ENCODE measurements at places on chromosomes 1 and 21.

DNA sequence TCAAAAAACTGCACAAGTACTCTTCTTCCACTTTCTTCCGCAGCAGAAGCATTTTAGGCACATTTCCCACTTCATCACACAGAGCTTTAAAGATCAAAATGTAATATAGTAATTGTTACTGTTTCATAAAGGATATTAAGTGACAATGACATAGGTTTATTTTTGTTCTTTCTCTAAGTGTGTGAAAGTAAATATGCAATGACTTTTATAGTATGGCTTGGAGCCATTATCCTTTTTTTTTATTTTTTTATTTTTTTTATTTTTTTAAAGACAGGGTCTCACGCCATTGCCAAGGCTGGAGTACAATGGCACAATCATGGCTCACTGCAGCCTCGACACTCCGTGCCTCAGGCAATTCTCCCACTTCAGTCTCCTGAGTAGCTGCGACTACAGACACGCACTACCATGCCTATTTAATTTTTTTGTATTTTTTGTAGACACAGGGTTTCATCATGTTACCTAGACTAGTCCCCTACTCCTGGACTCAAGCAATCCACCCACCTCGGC is 7.0 kb downstream of the TRIM33 start:
- DNase-seq = no peak

DNA sequence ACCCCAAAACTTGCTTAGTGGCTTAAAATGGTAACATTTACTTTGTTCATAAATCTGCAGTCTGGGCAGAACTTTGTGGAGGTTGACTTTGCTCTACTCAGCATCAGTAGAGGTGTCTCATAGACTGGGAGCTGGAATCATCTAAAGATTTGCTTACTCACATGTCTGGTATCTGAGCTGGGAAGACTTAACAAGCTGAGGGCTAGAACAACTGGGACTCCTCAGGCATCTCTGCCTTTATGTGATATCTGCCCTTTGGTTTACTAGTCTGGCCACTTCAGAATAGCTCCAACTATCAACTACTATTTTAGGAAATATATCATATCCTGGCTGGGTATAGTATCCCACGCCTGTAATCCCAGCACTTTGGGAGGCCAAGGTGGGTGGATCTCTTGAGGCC is 82.5 kb downstream of the C4BPA start:
- no peak for DNase-seq

- no peak for DNase-seq
Observed at GRCh38 chr21:14690886-14691285, 144.8 kb upstream of the SAMSN1 start.

DNA sequence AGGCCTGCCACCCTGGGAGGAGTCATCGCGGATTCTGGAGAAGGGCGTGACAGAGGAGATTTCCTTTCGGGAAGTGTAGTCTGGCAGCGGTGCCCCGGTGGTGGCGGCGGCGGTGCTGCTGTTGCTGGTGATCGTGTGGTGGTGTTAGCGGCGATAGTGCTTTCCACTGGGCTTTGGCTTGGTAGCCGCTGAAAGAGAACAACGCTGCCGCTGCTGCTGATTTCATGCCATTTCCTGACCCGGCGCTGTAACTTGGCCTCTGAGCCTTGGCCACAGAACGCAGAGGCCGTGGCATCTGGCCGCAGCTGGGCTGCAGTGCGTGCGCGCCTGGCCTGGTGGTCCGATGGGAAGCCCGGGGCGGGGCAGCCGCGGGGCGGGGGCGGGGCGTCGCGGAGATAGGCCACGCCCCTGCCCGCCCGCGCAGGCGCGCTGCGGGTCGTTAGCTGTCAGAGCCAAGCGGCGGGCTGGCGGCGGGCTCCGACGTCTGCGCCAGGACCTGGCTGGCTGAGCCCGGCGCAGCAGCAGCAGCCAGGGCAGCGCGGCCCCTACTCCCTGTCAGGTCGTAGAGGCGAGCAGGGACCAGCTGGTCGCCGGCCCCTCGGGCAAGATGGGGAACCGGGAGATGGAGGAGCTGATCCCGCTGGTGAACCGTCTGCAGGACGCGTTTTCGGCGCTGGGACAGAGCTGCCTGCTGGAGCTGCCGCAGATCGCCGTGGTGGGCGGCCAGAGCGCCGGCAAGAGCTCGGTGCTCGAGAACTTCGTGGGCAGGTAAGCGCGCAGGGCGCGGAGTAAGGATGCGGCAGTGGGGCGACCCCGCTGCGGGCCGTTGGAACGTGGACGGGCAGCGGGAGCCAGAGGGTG is at the start of gene DNM3:
DNM3 (plus strand) TSS at position 449 of the 861 bp plus-strand sequence; CDS start at position 608, 159 bp downstream.
- no peak for DNase-seq

- DNase-seq = no peak
Observed at GRCh38 chr1:64396817-64397216, 73.1 kb upstream of the CACHD1 start.

DNA sequence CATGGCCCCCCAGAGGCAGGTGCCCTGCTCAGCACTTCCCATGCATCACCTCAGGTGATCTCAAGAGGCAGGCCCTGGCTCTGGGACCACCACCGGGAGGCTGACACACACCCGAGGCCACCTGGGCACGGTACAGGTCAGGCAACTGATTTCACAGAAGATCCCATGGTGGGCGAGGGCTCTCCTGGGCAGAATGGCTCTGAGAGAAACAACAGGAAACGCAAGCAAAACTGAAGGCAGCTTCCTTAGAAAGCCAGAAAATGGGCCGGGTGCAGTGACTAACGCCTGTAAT is 11.4 kb upstream of the SKI start:
- no peak for DNase-seq

- DNase-seq = peak; percentile 44
Observed at GRCh38 chr1:67686267-67687197, 1.5 kb downstream of the GADD45A start.

DNA sequence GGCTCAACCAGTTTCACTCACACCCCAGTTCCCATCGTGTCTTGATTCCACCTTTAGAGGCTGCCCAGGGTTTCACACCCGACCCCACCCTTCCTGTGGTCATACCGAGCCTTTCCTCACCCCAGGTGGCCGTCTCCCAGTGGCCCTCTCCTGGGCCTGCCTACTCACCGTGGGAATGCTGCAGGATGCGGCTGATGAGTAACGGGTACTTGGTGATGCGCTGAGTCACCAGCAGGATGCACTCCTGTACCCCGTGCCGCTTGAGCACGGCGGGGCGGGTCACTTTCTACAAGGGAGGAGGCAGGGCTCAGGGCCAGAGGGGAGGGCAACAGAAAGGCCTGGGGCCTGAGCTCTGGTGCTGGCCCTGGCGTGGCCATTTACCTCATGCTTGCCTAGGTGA is 16.4 kb downstream of the ARHGEF2 start:
- DNase-seq = no peak

- peak; percentile 83 for DNase-seq
Observed at GRCh38 chr1:178659789-178660208, 65.2 kb upstream of the RALGPS2 start.

GRCh38 chr1:238370599-238370998 is 479.9 kb upstream of the ZP4 start:
- no peak for DNase-seq

DNA sequence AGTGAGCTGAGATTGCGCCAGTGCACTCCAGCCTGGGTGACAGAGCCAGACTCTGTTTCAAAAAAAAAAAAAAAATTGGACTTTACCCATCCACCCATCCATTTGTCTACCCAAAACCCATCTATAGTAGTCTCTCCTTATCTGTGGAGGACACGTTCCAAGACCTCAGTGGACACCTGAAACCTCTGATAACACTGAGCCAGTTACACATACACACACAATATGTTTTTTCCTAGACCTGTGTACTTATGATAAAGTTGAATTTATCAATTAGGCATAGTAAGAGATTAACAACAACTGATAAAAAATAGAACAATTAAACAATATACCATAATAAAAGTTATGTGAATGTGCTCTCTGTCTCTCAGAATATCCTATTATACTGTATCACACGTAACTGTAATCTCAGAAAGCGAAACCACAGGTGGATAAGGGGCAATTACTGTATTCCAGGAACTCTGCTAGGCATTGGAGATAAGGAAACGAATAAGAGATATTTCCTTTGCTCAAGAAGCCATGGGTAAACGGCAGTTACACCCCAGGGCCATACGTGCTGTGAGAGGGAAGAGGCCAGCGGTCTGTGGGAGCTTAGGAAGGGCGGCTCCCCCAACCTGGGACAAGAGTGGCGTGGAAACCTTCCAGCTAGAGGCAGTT is 84.2 kb upstream of the DISP3 start:
- DNase-seq = no peak

DNA sequence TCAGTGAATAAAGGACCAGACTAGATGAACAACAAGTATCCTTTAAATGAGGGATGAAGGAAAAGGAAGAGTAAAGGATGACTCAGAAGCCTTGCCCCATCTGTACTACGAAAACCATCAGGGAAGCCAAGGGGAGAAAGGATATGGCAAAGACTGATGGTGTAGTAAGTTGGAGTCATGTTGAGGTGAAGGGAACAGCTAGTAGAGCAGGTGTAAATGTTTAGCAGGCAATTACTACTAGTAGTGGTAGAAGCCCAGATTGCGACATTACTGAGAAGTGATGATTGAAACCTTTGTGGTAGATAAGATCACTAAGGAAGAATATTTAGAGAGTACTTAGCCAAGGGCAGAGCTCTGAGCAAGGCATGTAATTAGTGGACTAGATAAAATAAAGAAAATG is 84.0 kb downstream of the PHTF1 start:
- no peak for DNase-seq

GRCh38 chr1:235513495-235514366 is 9.5 kb upstream of the B3GALNT2 start:
- DNase-seq = no peak

DNA sequence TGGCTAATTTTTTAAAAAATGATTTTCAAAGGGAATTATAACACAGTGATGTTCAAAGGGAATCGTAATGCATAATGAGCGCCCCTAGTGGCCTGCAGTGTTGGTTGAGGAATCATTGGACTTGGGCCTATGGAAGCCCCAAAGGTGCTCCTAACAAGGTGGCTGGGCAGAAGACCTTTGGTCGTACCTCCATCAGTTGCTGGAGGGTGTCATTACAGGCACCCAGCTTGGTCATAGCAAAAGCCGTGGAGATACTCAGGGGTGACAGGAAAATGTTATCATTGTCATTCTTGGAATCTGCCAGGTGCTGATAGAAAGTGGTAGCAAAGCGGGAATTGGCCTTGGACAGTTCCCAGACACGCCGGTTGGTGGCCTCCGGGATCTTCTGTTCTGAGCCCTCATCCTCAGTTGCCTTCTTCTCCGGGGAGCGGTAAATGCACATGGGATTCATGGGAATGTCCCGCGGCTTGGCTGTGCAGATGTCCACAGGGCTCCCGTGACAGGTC is 2.7 kb downstream of the SERPINC1 start:
- no peak for DNase-seq

DNA sequence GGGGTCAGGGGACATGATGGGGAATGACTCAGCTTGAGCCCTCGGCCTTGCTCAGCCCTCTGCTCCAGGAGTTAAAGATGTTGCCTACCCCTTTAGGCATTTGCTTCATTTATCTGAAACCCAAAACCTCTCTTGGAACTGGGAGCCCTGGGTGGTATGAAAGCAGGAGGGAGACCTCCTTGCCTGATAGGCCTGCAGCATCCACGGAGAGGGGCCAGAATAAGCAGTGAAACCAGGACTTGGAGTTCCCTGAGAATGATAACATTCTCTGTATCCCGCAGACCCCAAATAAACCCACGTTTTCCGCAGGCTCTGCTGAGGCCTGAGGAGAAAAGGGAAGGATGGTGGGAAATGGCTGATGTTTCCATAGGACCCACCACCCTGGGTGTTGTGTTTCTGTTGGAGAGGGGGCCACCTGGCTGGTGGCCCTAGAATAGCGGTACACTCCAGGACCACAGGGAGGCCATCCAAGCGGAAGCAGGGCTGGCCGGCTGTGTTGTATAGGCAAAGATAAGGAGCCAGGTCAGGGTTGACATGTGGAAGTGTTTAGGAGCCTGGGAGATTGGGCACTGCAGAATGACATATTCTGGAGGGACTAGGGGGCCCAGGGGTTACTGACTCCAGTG is 77.4 kb downstream of the FOXD2 start:
- DNase-seq = no peak

DNA sequence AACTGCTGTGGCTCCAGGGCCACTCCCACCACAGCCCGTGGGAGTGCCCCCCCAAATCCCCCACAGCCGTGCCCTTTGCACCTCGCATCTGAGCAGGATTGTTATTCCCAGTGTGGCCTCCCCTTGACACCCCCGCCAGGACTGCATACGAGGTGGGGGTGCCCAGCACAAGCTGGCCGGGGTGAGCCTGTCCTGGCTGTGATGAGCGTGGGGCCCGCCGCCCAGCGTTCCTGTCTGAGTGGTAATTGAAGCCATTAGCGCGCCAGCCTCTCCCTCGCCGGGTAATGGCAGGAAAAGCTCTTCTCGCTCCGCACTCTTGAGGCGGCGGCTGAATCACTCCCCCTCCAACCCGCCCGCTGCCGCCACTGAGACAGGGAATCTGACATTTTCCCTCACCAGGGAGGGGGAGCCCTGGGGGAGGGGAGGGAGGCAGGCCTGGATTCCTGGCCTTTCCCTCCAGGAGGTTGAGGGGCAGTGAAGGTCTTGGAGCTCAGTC is 27.7 kb downstream of the PTPRF start:
- DNase-seq = no peak

DNA sequence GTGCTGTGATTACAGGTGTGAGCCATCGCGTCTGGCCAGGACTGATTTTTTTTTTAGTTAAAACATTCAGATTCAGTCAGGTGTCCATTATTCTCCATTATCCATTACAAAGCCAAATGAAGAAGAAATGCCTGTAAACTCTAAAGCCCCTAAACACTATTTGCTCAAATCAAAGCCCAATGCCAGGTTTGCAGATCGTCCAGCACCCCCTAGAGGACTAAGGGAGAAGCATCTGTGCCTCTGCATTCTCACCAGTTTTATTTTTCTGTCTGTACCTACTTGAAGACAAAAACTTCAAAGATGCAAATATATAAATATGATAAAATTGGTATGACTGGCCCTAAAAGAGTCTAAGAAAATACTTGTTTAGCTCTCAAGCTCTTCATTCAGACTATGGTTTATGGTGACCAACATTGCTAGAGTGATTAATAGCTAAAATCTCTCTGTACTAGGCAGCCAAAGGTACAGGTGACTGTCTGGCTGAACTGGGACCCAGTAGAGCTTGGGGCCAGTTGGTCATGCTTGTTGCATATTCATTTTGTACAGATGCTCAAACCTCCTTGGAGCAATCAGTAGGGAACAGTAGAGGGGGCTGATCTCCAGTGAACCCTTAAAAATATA is 138.4 kb downstream of the SYT2 start:
- DNase-seq = no peak

DNA sequence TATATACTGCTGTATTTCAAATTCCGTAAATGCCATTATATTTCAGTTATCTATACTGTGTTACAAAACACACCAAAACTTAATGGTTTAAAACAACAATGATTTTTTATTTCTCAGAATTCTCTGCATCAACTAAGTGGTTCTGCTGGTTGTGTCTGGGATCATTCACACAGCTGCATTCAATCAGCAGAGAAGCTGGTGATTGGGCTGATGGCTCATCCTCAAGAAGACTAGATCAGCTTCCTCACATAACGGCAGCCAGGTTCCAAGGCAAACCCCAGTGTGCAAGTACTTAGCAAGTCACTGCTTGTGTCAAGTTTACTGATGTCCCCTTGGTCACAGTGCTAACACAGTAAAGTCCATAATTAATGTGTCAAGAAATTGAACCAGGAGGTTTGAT is 86.3 kb upstream of the VANGL1 start:
- DNase-seq = no peak
